ENCODE measurements at places on chromosomes 11 and 22.

DNA sequence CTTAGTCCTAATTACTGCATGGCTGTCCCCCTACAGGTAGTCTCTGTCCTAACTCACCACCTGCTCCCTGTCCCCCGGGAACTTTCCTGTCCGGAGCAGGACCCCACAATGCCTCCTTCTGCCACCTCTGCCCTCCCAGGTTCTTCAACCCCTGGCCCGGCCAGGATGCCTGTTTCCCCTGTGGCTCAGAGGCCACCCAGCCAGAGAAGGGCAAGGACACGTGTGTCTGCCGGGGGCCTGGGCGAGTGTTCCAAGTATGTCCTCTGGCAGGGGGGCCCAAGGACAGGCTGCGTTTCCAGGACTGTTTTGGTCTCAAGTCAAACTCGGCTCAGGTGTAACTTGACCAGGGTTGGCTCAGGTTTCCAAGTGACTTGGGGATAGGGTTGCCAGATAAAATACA lies 63.8 kb downstream of the BTG4 start:
- DNase-seq, result no peak

- no peak for DNase-seq
These were observed 1.4 kb downstream of the TAF10 start for GRCh38 chr11:6610591-6610990.

- DNase-seq, result no peak
These were observed 2.9 kb upstream of the BID start for GRCh38 chr22:17777005-17777716.

DNA sequence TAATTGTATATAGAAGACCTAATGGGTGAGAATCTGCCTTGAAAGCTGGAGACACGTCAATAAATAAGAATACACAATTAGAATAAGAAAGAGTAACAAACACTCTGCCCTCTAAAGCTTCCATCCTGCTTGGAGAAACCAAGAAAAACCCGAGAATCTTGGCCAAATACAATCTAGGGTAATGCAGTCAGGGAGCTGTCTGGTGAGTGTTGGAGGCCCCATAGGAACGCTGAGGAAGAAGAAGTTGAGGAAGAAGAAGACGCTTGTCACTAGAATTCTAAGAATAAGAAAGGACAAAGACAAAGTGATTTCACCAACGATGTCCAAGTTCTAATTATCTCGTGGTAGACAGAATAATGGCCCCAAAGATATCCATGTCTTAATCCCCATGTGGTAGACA lies 4485.9 kb upstream of the OR11H1 start:
- no peak for DNase-seq

GRCh38 chr22:27801202-27801615 lies 347 bp downstream of the MN1 start:
- DNase-seq, result peak; percentile 4
